Dermis lymphatic vessel endothelial cell (primary cell): ENCODE measurements at places on chromosomes 12 and 14. TPM values are rescaled to one million over a fixed set of nuclear protein-coding genes. Genes with fewer than 3 reads are reported as not detected.

TMCC3 gene
- 1.3 and 4.6 TPM in 2 replicates for total RNA-seq

DGKA gene
- 16.5 and 23.8 TPM in 2 replicates for total RNA-seq

SRGAP1 gene
- total RNA-seq: 2.1 and 5.9 TPM in 2 replicates

SAMD15 gene
- total RNA-seq: 0.33 and 1.2 TPM in 2 replicates

SRRM4 gene
- total RNA-seq: not detected in 2 replicates

KRT85 gene
- not detected in 2 replicates for total RNA-seq

C12orf43 gene
- total RNA-seq: 9.1 and 17.4 TPM in 2 replicates

DPF3 gene
- 0.54 and 1.2 TPM in 2 replicates for total RNA-seq

ETFBKMT gene
- total RNA-seq: 3.8 and 3.9 TPM in 2 replicates

SIX6 gene
- total RNA-seq: not detected in 2 replicates

KLHL33 gene
- total RNA-seq: 0.09 and 0.11 TPM in 2 replicates

USP5 gene
- 69.3 and 72.1 TPM in 2 replicates for total RNA-seq

PTHLH gene
- 0.22 TPM in 1 of 2 replicates, not detected in the other for total RNA-seq
